ENCODE measurements at places on chromosomes 1 and 21.

DNA sequence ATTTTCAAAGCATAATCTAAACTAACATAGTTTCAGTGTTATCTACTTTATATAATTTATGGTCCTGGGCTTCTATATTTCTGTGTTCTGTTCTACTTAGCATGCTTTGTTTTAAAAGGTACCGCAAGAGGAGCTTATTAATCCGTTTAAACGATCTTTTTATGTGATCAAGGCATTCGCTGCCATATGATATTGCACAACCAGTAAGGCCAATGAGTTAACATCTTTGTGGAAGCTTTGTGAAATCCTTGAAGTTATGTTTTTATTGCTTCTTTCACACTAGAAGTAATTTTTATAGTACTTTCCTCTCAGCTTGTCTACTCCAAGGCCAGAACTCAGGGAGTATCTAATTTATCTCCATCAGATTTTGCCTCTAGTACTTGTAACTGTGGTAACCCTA, 8.9 kb downstream of the LRRC8C start:
- no peak for DNase-seq

- no peak for DNase-seq
Measured at GRCh38 chr1:247060771-247061170, 17.8 kb downstream of the ZNF670 start.

DNA sequence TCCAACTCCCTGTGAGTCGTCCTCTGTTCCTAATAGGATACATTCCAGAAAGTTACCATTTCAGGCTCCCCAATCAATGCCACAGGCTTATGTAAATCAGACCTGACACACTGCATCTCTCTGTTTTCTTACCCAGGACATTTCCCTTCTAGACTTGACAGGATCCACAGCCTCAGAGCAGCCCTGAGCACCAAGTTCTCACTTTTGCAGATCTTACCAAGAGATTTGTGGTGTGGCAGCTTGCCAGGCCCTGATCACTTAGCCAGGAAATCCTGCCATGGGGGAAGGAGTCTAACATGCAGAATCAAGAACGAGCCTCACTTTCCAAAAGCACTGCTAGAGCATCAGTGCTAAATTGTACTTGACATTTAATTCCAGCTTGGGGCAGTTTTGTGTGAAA, 202.9 kb downstream of the TBX15 start:
- no peak for DNase-seq

GRCh38 chr21:36134803-36135390, at the start of gene CBR3:
TSS of gene CBR3 (plus strand) at chr21:36135079. CDS start at chr21:36135193, 114 bp downstream.
- DNase-seq: peak; percentile 66

DNA sequence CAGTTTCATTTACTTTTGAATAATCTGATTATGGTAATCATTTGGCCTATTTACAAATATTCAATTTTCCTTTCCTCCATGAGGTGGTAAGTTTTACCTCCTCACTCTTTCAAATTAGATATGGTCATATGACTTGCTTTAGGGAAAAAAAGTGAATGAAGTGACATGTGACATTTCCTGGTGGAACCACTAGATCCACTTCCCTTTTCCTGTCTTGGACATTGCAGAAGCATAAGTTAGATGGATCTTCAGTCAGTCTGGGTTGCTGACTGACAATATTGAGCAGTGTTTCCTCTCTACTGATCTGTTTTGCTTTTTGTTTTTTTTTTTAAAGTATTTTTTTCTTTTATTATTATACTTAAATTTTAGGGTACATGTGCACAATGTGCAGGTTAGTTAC, 481.1 kb upstream of the PTBP2 start:
- DNase-seq: no peak

GRCh38 chr1:202251424-202252256, 58.0 kb downstream of the LGR6 start:
- DNase-seq: no peak

GRCh38 chr21:46538851-46539666, 65.8 kb downstream of the S100B start:
- DNase-seq: no peak

GRCh38 chr1:22507587-22507986, 55.7 kb upstream of the EPHA8 start:
- no peak for DNase-seq

DNA sequence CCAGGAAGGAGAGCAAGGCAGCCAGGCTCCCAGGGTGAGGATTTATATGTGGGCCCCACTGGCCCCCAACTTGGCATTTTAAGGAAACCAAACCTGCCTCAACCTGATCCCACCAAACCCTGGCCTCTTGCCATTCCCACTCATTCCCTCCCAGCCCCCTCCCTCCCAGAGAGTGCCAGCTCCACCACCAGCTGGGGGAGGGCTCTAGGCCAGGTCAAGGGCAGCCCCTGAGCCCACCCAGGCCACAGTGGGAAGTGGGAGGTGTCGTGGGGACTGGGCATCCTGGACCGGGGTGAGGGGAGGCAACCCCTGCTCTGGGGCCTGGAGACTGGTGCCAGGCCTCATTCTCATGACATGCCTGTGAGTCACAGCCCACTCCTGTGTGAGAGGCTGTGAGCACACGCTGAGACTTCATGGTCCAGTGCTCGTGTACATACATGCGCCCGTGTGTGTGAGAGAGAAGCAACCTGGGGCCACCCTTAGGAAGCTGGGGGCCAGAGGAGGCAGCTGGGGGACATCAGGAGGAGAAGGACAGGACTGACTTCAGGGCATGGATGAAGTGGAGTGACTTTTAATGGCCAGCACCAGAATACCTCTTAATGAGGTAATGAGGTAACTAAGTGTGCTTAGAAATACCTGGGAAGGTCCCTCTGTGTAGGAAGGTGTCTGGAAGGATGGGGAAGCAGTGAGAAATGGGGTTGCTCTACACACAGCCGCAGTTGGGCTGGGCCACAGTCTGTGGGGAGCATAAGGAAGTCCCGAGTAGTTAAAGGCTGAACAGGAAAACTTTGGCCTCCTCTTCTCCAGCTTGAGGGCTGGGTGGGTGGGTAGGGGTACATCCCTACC, at the start of gene S100A2:
Gene S100A2 (minus strand): TSS at position 316 of the 846 bp plus-strand sequence. CDS start 1,967 bp downstream, outside the sequence.
- DNase-seq: no peak

DNA sequence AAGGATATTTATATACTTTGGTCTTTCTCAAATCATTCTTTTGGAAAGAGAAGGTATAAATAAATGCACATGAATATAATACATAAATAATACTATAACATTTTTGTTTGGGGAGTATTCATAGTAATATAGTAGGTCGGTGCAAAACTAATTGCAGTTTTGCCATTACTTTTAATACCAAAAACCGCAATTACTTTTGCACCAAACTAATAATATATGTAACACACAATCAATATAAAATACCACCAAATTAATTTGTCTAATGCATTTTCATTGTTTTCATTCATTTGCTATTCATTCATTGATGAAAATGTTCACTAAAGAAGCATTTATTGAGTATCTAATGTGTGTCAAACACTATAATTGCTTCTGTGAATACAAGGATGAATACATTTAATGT, 219.0 kb downstream of the RWDD3 start:
- DNase-seq: no peak

- DNase-seq: peak; percentile 78
Measured at GRCh38 chr1:10210841-10211804, 753 bp downstream of the KIF1B start.

DNA sequence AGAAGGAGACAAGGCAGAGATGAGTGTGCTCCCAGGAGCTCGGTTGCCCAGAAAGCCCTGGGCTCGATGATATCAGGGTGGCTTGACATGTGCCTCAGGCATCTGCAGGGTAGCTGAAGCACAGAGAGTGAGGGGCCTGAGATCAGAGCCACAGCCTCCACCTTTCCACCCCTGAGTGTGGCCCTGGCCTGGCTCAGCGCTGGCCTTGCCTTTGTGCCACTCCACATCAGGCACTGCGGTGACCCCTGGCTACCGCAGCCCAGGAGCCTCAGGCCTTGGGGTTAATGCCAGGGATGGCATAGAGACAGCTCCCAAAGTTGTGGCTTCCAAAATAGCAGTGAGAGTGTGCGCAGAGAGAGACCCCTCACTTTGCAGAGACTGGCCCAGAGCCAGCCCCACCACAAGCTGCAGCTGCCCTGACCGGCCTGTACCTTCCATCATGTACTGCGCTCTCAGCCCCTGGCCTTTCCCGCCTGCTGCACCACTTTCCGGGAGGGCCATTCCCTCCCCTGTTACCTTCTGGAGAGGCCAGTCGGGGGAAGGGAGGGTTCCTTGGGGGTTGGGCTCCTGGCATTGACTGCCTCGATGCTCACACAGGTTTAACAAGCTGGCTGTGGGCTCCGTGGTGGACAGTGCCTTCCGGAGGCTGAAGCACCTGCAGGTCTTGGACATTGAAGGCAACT, 19.5 kb downstream of the PODN start:
- DNase-seq: no peak

DNA sequence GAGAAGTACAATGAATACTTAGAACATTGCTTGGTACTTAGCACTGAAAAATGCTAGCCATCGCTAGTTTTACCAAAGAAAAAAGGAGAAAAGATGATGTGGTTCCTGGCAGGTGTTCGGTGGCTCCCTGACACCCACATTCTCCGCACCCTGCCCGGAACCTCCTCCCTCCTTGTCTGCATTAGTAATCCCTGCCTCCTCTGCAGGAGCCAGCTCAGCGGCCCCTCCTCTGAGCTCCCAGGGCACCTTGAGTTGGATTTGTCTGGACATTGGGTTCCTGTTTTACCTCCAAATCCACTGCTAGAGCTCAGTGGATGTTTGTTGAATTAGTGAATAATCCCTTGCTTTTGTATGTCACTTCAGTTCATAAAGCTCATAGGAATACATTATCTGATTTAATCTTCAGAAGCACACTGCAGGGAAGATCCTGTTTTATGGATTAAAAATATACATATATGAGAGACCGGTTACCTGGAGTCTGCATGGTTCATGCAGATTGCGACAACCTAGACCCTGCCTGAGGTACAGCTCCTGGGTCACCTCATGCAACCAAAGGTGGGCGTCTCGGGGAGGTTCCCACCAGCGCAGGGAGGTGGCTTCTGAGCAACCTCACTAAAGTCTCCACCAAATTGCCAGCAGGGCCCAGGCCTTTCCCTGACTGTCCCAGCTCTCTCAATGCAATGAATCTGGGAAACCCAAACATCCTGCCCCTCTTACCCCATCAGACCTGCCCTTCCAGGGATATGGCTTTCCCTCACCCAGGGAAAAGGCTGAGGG, 24.2 kb downstream of the PCAT6 start:
- no peak for DNase-seq

GRCh38 chr21:23853796-23854379, 1753.4 kb downstream of the MRPL39 start:
- no peak for DNase-seq

DNA sequence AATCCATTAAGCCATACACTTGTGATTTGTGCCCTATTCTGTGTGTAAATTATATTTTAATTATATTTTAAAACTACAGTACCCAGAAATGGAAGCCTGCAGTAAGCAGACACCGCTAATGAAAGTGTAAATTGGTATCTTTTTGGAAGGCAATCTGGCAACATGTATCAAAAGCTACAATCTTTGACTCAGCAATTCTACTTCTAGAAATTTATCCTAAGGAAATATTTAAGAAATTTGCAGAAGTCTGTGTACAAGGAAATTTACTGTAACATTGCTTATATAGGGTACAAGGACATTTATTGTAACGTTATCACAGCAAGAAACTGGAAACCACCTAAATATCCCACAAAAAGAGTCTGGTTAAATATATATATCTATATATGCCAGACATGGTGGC, 14.6 kb upstream of the ZMYM4 start:
- no peak for DNase-seq

DNA sequence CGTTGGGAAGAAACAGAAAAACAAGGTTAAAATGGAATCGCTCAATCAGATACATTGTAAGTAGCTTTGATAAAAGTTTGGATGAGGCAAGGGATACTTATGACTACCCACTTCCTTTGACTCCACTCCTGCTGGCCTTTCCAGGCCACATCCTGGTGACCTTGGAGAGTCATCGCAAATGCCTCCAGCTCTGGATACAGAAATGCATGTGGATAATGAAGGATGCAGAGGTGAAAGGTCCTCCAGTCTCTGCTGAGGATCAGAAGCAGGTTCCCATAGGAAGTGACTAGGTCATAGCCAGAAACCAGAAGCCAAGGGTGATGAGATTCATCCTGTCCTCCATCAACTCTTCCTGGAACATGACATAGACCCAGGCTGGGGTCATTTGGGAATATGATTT, 6.2 kb upstream of the CAMK1G start:
- DNase-seq: no peak

- no peak for DNase-seq
Measured at GRCh38 chr1:112991402-112992120, 35.6 kb upstream of the SLC16A1 start.

DNA sequence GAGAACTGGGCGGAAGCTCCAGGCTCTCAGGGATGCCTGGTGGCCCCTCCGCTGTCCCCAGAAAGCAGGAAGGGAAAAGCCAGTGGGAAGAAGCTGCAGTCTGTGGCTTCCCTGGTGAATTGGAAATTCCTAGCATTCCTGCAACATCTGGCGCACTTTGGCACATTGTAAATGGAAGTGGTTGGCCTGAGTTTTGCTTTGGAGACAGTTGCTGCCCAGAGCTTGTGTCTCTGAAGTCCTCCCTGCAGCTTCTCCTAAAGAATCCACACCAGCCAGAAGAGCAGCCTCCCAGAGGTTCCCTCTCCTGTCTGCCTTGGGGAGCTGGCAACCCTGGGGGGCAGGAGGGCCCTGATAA, 48.2 kb downstream of the ARHGEF10L start:
- no peak for DNase-seq

DNA sequence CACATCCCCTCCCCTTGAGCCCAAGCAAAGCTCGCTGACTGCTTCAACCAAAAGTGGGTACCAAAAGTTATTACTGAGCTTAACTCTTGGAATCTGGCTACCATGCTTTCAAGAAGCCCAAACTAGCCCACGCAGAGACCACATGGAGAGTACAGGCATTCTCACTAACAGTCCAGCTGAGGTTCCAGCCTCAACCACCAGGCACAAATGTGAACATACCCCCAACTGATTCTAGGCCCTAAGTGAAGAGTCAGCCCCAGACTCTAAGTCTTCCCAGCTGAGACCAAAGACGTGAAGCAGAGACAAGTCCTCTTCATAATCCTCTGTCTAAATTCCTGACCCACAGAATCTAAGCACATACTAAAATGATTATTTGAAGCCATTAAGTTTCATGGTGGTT, 36.8 kb downstream of the EVI5 start:
- no peak for DNase-seq

DNA sequence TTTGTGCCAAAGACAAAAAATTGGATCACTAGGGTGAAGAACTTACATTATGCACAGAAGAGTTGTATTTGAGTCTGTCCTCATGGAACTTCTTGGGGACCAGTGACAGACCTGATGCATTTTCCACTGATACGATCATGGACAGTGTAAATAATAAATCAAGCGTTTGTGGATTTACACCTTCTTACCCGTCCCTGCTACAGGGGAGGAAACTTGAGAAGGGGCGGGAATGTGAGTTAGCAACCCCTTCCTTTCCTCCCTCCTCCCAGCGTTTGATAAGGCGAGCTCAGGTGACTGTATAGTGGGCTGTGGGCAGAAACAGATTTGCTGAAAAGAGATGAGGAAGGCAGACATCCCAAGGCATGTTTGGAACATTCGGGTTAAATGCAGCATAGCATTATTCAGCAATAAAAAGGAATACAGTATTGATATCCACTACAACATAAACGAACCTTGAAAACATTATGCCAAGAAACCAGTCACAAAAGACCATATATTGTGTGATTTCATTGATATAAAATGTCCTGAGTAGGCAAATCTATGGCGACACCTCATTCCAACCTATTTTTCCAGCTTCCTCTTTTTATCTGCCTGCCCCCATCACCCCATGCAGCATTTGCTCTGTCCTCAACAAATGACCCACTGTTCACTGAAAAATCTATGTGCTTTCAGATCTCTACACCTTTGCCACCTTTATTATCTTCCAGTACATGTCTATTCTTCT, 128.7 kb downstream of the ZZZ3 start:
- no peak for DNase-seq
